Neural cell (in vitro differentiated cells): ENCODE measurements at places on chromosomes 4 and X. TPM values are rescaled to one million over a fixed set of nuclear protein-coding genes. Genes with fewer than 3 reads are reported as not detected.

Gene GABRQ
- 1.0 and 1.2 TPM in 2 replicates for polyA plus RNA-seq

Gene NEUROG2
- 0.19 and 0.58 TPM in 2 replicates for polyA plus RNA-seq

Gene TMEM31
- polyA plus RNA-seq, result 1.0 and 1.6 TPM in 2 replicates

Gene TRIM75
- polyA plus RNA-seq, result not detected in 2 replicates

Gene PNPLA4
- 2.0 and 3.8 TPM in 2 replicates for polyA plus RNA-seq

Gene SHOX
- not detected in 2 replicates for polyA plus RNA-seq

Gene KCND1
- polyA plus RNA-seq, result 3.7 and 4.8 TPM in 2 replicates

Gene FAM90A26
- polyA plus RNA-seq, result not detected in 2 replicates

Gene SPANXD
- polyA plus RNA-seq, result not detected in 2 replicates

Gene ARHGAP36
- 4.9 and 6.7 TPM in 2 replicates for polyA plus RNA-seq

Gene APLN
- polyA plus RNA-seq, result 0.26 and 0.38 TPM in 2 replicates

Gene SMAD1
- 26.8 and 31.7 TPM in 2 replicates for polyA plus RNA-seq

Gene ODAPH
- polyA plus RNA-seq, result 0.17 and 2.5 TPM in 2 replicates

Gene PGM2
- polyA plus RNA-seq, result 8.5 and 9.3 TPM in 2 replicates

Gene TMEM164
- polyA plus RNA-seq, result 12.5 and 52.8 TPM in 2 replicates

Gene MAGED4
- polyA plus RNA-seq, result 320 and 389 TPM in 2 replicates

Gene PCDH19
- 8.2 and 8.4 TPM in 2 replicates for polyA plus RNA-seq

Gene MAGEB2
- not detected in 2 replicates for polyA plus RNA-seq

Gene EDNRA
- polyA plus RNA-seq, result 0.19 and 0.20 TPM in 2 replicates

Gene ZCCHC18
- 70.0 and 132 TPM in 2 replicates for polyA plus RNA-seq

Gene KLKB1
- not detected in 2 replicates for polyA plus RNA-seq

Gene RS1
- not detected in 2 replicates for polyA plus RNA-seq

Gene AR
- 0.82 and 1.1 TPM in 2 replicates for polyA plus RNA-seq

Gene ATOH1
- 0.22 TPM in 1 of 2 replicates, not detected in the other for polyA plus RNA-seq

Gene DCAF4L1
- 0.31 and 0.42 TPM in 2 replicates for polyA plus RNA-seq

Gene GUCY1A1
- 13.6 and 15.5 TPM in 2 replicates for polyA plus RNA-seq

Gene RPS6KA6
- polyA plus RNA-seq, result 12.9 and 15.3 TPM in 2 replicates

Gene SLC2A9
- not detected in 2 replicates for polyA plus RNA-seq

Gene BMX
- polyA plus RNA-seq, result not detected in 2 replicates

Gene AMOT
- polyA plus RNA-seq, result 2.8 and 6.3 TPM in 2 replicates

Gene POF1B
- not detected in 2 replicates for polyA plus RNA-seq

Gene TMA16
- 6.6 and 10.7 TPM in 2 replicates for polyA plus RNA-seq

Gene EFHC2
- 0.22 TPM in 1 of 2 replicates, not detected in the other for polyA plus RNA-seq

Gene TMEM150C
- polyA plus RNA-seq, result 4.1 and 4.9 TPM in 2 replicates

Gene LDOC1
- 6.8 and 7.2 TPM in 2 replicates for polyA plus RNA-seq

Gene TCEAL5
- polyA plus RNA-seq, result 2.2 and 2.4 TPM in 2 replicates

Gene EGF
- not detected in 2 replicates for polyA plus RNA-seq

Gene POU3F4
- 4.4 and 4.9 TPM in 2 replicates for polyA plus RNA-seq

Gene CFAP47
- polyA plus RNA-seq, result 0.58 TPM in 1 of 2 replicates, not detected in the other

Gene MSANTD1
- polyA plus RNA-seq, result 12.7 and 15.8 TPM in 2 replicates

Gene TMEM35A
- 244 and 252 TPM in 2 replicates for polyA plus RNA-seq
